ENCODE measurements at places on chromosomes 5 and 9.

DNA sequence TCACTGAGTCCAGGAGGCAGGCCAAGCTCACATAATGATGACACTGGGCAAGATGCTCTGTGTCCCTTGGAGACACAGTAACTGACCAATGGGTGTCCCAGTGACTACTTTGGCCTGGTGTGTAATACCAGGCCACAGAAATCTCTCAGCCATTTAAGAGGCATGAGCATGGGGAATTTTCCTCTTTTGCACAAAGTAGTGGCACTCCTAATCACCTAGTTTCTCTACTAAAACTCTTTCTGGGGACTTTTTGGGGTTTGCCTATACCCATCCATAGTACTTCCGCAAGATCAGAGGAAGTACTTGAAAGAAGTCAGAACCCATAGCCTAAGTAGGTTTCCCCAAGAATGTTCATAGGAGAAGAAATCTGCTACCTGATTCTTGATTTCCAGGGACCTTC is 161.9 kb downstream of the ARSB start:
- DNase-seq, result no peak

DNA sequence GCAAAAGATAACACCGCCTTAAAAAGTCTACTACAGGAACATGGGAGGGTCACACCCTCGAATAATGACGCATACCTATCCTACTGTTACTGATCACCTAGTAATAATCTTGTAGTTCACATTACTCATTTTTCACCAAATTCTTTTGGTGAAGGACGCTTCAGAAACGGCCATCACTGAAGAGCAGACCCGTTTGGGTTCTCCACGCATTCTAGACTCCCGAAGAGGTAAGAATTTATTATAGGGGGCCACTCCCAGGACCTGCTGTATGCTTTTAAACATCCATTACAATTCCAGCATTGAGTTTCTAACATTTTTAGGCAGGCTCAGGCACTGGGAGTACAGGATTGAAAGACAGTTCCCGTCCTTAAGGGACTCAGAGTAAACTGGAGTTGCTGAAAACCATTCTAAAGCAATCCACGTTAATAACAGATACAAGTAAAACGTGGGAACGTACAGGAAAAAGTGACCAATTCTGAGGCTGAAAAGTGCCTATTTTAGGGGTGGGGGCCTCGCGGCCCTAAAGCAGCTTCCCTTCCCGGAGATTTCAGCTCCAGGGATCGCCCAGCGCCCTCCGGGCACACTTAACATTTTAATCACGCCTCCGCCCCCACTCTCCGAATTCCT is at the start of gene FER:
Gene FER (plus strand): TSS at position 124 of the 627 bp plus-strand sequence. CDS start 50,286 bp downstream, outside the sequence.
- peak; percentile 18 for DNase-seq

DNA sequence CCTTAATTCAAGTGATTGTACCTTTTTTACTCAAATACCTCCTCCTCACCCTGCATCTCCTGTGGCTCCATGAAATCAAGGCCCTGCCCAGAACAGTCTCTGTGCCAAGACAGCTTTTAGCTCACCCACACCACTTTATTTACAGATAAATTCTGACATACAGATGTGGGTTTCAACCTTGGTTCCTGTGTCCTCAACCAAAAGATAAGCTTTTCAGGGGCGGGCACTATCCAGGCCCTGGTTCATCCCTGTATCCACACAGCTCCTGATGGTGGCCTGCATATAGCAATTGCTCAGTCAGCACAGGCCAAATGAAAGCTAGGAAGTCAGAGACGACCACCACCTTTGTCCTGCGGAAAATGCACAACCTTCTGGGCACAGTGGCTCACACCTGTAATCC is 8.3 kb downstream of the SHB start:
- DNase-seq, result no peak

- no peak for DNase-seq
These were observed 43.5 kb downstream of the HK3 start for GRCh38 chr5:176855598-176855997.

- DNase-seq, result no peak
These were observed 376.6 kb downstream of the EFNA5 start for GRCh38 chr5:107294211-107294550.

DNA sequence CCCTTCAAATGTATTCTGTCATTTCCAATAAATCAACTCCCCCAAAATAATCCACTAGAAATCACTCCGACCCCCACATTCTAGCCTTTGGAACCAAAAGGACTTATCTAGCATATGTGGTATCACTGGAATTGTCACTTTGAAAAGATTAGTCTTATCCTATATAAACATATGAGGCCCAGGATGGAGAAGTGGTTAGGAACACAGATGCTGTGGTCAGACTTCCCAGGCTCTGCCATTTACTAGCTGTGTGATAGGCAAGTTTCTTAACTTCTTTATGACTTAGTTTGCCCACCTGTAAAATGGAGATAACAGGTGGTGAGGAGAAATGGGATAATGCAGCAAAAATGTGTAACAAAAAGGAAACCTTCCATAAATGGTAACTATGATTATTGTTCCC is 62.0 kb upstream of the GLRX start:
- no peak for DNase-seq

- DNase-seq, result no peak
These were observed 11.1 kb upstream of the LHFPL2 start for GRCh38 chr5:78659714-78660113.

GRCh38 chr5:121630402-121630801 is 221.3 kb upstream of the FTMT start:
- DNase-seq, result no peak

DNA sequence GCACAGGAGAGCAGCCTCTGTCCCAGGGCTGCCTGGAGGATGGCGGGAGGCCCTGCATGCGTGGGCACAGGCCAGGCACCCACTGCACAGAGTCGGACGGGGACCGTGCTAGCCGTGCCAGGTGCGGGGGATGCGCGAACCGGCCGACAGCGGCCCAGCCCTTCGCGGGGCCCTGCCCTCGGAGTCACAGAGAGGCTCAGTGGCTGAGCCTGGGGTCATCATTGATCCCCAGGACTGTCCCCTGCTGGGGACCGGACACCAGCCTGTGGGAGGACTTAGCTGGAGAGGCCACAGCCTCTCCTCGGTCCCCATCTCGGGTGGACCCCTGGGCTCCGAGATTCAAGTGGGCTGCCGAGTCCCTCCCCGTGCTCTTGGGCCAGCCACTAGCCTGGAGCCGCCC is 19.1 kb upstream of the LAMC3 start:
- no peak for DNase-seq

DNA sequence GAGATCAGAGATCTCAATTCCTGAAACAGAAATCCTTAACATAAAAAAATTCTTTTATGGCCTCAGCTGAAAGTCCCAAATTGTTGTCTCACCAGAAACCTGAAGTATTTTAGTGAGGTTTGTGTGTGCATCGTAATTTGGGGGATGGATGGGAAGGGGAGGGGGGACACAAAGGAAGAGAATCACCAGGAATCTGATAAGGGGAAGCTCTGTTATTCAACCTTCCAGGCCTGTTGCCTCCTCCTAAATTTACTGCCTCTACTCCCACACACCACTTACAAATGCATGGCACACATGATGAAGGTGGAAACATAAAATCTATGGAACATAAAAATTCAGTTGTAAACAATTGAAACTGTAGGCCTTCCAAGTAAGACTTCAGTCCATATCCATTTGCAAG is 97.7 kb downstream of the NPR3 start:
- DNase-seq, result no peak

DNA sequence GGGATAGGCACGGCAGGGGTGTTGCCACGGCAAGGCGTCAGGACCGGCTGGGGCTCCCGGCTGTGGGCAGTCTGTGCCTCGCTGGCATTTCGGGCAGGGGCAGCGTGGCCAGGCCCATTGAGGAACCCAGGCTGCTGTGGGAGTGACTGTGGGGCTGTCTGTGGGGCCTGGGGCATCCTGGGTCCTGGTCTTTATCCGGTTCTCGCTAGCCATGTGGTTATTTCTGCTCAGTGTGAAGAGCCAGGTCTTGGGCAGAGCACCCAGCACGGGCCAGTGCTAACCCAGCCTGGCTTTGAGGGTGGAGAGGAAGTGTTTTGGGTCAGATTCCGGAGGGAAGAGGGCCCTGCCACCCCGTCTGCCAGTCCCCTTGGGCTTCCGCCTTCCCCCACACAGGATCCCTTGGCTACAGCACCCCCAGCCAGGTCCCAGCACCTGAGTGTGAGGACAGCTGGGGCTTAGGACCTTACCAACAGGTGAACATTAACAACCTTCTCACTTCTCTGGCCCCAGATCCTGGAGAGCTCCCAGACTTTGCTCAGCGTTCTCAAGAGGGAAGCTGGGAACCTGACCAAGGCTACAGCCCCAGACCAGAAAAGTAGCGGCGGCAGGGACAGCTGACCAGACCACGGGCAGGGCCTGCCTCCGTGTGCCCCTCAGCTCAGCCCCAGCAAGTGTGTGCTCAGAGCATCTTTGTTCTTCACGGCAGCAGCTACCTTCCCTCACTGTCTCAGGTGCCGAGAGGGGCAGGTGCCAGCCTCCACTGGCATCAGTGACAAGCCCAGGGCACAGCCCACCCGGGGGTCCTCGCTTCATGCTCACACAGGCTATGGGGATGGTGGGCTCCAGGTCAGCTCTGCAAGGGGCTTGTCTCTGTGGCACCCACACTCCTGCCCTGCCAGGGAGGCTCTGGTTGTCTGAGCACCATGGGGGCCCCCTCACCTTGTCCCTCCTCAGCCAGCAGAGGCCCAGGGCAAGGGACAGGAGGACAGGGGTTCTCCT is 1.1 kb downstream of the SSNA1 start:
- no peak for DNase-seq

GRCh38 chr9:83130541-83130940 is 67.6 kb upstream of the RASEF start:
- DNase-seq, result no peak

GRCh38 chr5:141496038-141496437 is 7.2 kb downstream of the PCDHGC5 start:
- DNase-seq, result no peak

DNA sequence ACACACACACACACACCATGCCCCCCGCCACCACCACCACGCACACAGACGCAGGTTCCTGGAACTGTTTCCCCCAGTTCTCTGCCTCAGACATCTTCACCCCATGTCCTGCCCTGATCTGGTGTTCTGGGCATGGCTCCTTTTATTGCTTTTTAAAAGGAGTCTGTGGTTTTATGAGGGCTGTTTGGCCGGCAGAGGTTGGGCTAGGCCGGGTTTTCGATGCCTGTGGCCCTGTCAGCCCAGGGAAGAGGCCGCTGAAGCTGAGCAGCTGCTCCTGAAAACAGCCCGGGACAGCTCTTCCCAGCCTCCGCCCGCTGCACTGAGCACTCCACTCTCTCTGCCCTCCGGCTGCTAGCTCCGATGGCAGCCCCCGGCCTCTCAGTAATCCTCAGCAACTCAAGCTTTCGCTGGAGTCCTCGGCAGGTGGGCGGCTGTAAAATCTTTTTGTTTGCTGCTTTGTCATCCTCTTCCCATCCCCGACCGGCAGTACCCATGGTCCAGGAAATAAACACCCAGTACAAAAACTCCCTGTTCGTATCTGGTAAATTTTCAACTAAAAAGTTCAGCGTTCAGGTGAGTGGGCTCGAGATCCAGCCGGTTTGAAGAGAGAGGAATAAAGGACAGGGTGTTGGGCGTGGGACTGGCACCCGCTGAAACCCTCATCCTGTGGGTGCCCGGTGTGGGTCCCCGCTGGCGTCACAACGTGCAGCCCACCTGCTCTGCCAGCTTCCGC is 103.0 kb upstream of the ERCC6L2 start:
- DNase-seq, result no peak

DNA sequence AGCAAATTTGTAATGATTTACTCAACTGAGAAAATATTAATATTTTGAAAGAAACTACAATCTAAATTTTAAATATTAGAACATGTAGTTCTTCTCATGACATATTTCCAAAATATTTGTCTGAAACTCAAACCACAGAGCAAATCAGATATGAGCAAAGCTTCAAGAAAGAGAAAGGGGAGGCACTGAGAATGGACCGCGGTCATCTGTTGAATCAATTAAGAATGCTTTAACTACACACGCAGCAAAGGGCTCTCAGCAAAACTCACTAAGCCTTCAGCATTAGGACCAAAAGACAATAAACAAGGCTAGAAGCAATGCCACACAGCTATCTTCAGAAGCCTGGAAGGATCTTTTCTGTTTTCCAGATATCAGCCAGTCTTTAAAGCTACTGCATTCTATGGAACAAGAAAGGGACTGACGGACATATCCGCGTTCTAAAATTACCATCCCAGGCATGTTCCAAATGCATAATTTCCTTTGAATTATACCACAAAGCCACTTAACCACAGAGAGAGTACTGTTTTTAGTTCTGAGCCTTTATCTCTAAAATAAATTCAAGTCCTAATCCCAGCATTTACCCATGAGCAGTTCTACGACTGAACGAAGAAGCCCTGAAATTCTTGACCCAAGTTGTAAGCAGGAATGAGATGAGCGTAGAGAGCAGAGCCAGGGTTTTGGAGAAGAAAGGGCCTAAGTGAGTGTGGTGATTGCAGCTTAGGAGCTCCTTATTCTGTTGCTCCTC is 513.5 kb downstream of the AGTPBP1 start:
- DNase-seq, result no peak

- DNase-seq, result no peak
These were observed 85.2 kb downstream of the BASP1 start for GRCh38 chr5:17302604-17303003.

DNA sequence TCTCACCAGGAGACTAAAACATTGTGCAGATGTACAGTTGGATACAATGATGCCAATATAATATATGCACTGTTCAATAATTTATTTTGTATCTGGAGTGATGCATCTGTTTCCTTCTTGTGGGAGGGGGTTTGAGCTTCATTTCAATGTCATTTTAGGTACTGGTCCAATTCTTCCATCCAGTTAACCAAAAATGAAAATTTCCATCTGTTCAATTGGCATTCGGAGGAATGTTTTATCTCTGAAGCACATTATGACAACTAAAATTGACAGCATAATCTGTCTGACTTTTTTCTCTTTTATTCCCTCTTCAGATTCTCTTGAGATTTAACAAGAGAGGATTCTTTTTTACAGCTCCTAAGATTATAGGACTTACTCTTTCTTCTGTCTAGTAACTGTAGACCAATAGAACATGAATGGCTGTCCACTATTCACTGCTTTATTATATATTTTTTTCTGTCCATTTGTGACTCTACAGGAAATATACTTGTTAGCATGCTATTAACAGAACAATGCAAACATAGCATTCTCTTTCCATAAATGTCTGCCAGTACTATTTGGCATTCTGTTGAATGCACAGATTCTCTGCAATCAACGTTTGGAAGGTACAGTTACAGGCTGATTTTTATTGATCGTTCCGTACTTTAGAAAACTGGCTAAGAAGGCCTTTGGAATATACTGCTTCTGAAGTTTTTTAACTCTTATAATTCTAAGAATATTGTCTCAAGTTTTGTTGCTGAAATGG is 57.8 kb downstream of the NDUFAF2 start:
- DNase-seq, result no peak

GRCh38 chr5:44679214-44679613 is 129.5 kb upstream of the MRPS30 start:
- no peak for DNase-seq

DNA sequence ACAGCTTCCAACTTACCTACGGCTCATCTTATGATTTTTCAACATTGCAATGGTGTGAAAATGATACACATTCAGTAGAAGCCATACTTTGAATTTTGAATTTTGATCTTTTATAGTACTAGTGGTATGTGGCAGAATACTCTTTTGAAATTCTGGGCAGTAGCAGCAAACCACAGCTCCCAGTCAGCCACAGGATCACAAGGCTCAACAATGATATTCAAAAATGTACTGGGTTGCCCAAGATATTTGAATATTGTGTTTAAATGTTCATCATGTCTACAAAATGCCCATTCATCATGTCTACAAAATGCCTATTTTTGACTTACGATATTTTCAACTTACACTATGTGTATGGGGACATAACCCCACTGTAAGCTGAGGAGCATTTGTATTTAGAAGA is 81.3 kb upstream of the PRR16 start:
- no peak for DNase-seq
